ENCODE measurements at places on chromosomes 13 and 19.

- DNase-seq = no peak
Observed at GRCh38 chr13:32720026-32720425, 133.8 kb downstream of the PDS5B start.

- no peak for DNase-seq
Observed at GRCh38 chr13:33633701-33634545, 184.0 kb upstream of the RFC3 start.

DNA sequence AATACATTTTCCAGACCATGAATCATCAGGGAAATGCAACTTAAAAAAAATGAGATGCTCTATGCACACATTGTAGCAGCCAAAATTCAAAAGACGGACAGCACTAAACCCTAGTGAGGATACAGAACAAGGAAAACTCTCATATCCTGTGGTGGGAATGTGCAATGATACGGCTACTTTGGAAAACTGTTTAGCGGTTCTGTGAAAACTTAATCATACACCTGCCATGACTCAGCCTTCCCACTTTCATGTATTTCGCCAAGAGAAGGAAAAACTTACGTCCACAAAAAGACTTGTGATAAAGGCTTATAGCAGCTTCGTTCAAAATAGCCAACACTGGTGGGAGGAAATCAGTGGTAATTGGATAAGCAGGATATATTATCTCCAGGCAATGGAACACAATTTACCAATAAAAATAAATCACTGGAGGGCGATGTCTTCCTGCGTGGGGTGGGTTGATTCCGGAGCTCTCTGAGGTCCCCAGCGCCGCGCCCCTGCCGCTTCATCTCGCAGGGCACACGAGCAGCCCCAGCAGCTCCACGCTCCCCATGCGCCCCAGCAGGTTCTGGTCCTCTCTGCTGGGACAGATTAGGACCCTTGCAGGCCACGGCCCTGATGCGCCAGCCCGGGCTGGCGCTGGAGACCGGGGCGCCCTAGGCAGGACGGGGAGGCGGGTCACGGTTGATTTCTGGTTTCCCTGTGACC lies 97.2 kb upstream of the ARHGEF7 start:
- no peak for DNase-seq

- peak; percentile 78 for DNase-seq
Observed at GRCh38 chr19:58581227-58582141, 8.3 kb upstream of the MZF1 start.

DNA sequence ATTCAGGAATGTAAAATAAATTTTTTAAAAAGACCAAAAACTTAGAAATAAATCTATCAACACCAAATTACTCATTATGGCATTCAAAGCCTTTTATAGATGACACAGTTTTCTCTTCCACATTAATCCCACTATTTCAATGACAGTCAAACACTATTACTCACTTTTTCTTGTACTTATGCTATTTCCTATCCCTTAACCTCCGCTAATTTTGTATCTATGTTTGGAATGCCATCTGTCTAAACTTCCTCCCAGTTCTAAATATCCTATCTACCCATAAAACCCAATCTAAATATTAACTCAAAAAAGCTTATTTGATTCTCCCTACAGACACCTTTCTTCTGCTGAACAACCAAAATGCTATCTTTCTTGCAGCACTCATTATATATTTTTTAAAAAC lies 203.5 kb downstream of the ENOX1 start:
- no peak for DNase-seq

- no peak for DNase-seq
Observed at GRCh38 chr13:101140087-101140770, 276.1 kb downstream of the NALCN start.

GRCh38 chr13:26529441-26529840 lies 28.0 kb upstream of the WASF3 start:
- DNase-seq = no peak

DNA sequence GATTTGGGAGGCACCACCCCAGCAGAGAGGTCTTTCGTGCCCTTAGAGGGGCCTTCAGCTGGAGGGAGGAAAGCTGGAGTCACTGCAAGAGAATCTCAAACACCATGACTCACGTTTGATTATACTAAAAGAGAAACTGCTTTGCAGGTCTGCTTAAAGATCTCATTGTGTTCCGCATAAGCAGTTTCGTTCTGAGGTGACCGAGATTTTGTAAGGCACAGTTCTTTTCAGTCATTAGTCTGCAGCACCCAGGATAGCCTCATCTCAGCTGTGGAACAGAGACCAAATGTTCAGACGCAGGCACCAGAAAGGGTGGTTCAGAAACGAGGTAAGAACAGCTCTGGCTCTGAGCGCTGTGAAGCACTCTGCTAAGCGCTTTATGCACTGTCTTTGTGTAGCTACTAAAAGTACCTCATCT lies 71.2 kb upstream of the GTF3A start:
- DNase-seq = no peak

- DNase-seq = no peak
Observed at GRCh38 chr19:35260694-35261304, 8.0 kb upstream of the USF2 start.

DNA sequence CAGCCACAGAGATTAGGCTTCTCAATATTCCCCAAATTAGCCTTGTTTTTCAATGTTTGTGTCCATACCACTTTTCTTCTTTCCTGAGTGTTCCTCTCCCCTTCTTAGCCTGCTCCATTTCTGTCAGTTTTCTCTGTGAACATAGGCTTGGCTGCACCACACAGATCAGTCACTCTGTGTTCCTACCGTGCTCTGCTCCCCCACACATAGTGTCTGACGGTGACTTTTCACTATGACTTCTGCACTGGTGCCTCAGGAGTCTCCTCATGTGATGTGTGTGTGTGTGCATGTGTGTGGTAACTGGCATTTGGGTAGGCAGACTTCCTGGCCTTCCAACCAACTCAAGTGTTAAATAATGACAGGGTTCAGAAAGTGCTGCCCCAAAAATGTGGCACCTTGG lies 47.9 kb upstream of the MYCBP2 start:
- DNase-seq = no peak

Measured in stimulated activated CD8-positive, alpha-beta memory T cell treated with anti-CD3 and anti-CD28 coated beads, Interleukin-15, amount 100 ng/mL, for 24 hours (primary cell).